Osteocyte (in vitro differentiated cells): ENCODE measurements at places on chromosomes 11 and 22. TPM values are rescaled to one million over a fixed set of nuclear protein-coding genes. Genes with fewer than 3 reads are reported as not detected.

DNA sequence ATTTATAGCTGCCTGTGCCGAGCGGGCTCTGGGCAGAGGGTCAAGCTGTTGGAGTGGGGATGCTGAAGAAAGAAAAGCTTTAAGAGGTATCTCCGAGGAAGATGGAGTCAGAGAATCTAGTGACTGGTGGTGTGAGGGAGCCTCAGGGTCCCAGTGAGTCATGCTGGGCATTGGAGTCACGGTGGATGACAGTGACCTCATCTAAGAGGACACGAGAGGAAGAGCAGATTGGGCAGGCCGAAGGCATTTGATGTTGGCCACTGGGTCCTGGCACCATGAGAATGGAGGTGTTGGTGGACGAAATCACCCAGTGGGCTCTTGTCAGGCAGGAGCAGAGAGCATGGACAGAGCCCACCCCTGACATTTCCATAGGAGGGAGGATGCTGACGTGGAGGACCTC, 68.4 kb downstream of the TBC1D22A start:
- peaks cover 15% of the 10 kb centered on the region for H3K36me3 ChIP-seq
- DNase-seq, result no peak
- H3K4me1 ChIP-seq, result peaks cover 50% of the 10 kb centered on the region

GRCh38 chr11:12195768-12196167, 85.4 kb downstream of the MICAL2 start:
- DNase-seq, result no peak
- H3K27ac ChIP-seq, result no peak overlapping the region
- no peak overlapping the region for H3K4me3 ChIP-seq
- no peaks in the 10 kb centered on the region for H3K36me3 ChIP-seq
- no peaks in the 10 kb centered on the region for H3K27me3 ChIP-seq
- peaks cover 25% of the 10 kb centered on the region for H3K4me1 ChIP-seq

GRCh38 chr11:44680982-44681597, 45.7 kb upstream of the TSPAN18 start:
- H3K36me3 ChIP-seq, result no peaks in the 10 kb centered on the region
- H3K27ac ChIP-seq, result no peak overlapping the region
- H3K4me3 ChIP-seq, result no peak overlapping the region
- H3K27me3 ChIP-seq, result peaks cover 29% of the 10 kb centered on the region

DNA sequence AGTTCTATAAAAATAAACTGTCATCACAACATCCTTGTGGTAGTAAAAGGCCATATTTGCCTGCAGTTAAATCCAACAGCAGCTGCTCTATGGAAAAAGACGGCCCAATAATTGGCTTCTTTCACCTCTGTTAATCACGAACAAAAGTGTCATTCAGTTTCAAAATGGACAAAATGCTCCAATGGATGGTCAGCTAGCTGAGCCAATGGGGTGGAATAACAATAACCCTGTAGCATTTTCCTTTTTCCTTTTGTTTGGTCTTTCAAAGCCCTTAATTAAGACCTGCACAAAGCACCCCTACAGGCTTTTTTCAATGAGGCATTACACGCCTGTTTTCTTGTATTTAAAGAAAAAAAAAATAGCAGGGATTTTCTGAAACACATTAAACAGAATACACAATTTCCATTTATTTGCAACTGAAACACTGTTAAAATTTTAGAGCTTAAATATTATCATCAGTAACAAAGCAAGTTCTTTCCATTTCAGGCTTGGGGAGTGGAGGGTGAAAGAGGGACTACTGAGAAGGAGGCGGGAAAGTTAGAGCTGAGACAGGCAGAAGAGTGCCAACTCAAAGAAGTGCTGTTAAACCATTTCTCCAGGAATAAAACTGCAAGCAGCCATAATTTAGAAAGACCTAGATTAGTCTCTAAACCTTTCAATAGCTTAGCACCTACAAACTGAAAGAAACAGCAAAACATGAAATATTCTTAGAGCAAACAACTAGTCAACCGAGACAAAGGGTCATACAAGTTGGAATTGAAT, 28.7 kb downstream of the LGR4 start:
- peak overlapping the region; percentile 80 for H3K27ac ChIP-seq
- peaks cover 33% of the 10 kb centered on the region for H3K4me1 ChIP-seq
- H3K4me3 ChIP-seq, result no peak overlapping the region
- no peak for DNase-seq
- H3K27me3 ChIP-seq, result no peaks in the 10 kb centered on the region
- peaks cover 3% of the 10 kb centered on the region for H3K36me3 ChIP-seq

DNA sequence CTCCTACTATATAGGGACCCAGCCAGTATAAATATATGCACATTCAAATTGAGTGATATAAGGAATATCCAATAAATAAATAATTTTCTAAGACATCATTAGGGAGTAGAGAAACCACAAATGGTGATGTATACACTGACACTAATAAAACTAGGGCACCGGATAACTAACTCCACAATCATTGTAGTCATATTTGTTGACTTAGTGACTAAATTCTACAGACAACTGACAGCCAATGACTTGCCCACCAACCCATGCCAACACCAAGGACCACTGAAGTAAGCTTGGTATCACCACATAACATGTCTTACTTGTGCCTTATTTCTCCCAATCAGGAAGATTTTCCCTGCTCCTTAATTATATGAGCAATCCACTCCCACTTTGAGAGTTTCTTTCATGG, 139.6 kb upstream of the TRPC6 start:
- H3K4me1 ChIP-seq, result peaks cover 14% of the 10 kb centered on the region
- no peak for DNase-seq
- H3K4me3 ChIP-seq, result no peak overlapping the region
- no peak overlapping the region for H3K27ac ChIP-seq

- no peaks in the 10 kb centered on the region for H3K4me1 ChIP-seq
- H3K36me3 ChIP-seq, result no peaks in the 10 kb centered on the region
- no peak for DNase-seq
- no peak overlapping the region for H3K27ac ChIP-seq
- no peaks in the 10 kb centered on the region for H3K27me3 ChIP-seq
Observed at GRCh38 chr11:81004576-81004975, 1563.7 kb upstream of the TENM4 start.

DNA sequence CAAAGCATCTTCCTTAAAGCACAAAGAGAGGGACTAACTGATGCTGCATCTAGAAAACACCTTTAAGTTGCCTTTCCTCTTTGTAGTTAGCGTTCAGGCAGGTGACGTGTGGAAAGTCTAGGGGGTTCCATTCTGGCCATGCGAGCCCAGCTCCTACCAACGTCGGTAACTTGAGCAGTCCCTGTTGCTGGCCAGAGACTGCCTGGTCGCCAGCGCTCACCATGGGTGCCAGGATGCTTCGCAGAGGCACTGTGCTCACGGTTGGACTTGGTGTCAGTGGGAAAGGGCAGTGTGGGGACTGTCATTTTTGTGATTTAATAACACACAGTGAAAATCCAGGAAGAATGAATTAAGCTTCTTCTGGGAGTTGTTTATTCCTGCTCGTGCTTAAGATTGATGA, 40.6 kb downstream of the PPP2R1B start:
- no peak overlapping the region for H3K4me3 ChIP-seq
- no peak for DNase-seq
- no peaks in the 10 kb centered on the region for H3K27me3 ChIP-seq
- H3K27ac ChIP-seq, result no peak overlapping the region

DNA sequence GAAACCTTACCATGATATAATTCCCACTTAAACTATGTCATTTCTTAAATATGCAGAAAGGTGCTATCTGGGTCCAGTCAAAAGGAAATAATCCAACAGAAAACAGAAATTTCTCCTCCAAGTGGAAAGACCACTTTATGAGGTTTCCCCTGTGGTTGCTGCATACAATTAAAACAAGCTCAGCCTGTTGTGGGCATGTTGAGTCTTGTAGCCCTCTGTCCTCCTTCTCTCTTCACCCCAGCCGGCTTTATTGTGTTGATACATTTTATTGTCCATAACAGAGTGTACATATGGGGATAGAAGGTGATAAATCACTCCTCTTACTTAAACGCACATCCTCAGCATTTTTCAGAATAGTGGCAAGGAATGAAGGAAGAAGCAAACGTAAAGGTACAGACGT, 126.0 kb upstream of the MTNR1B start:
- no peaks in the 10 kb centered on the region for H3K27me3 ChIP-seq
- no peaks in the 10 kb centered on the region for H3K36me3 ChIP-seq
- no peak overlapping the region for H3K4me3 ChIP-seq
- H3K4me1 ChIP-seq, result peaks cover 20% of the 10 kb centered on the region

DNA sequence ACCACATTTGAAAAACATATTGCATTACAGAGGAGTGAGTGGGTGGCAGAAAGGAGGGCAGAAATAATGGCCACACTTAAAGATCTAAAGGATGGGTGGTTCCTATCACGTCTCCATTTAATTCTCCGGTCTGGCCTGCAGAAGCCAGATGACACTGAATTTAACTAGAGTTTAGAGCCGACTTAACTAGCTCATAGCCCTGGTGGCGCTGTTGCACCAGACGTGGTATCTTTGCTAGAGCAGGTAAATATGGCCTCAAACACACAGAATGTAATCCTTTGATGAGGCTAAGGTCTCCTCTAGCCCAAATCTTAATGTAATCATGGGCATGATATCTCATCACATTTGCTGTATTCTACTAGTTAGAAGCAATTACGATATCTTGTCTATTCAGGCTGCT, 51.5 kb upstream of the GAL start:
- H3K27me3 ChIP-seq, result peaks cover 18% of the 10 kb centered on the region
- no peak overlapping the region for H3K27ac ChIP-seq
- no peaks in the 10 kb centered on the region for H3K4me1 ChIP-seq
- DNase-seq, result peak; percentile 82

DNA sequence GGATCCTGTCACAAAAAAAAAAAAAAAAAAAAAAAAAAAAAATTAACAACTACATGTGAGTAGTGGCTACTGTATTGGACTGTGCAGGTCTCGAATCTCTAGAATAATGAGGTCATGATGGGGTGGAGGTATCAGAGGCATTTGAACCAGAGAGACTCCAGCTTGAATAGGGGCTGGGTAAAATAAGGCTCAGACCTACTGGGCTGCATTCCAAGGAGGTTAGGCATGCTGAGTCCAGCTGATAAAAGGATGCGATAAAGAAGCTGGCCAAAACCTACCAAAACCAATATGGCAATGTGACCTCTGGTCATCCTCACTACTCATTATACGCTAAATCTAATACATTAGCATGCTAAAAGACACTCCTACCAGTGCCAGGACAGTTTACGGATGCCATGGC, 5.9 kb upstream of the PACSIN3 start:
- no peak overlapping the region for H3K4me3 ChIP-seq
- peaks cover 54% of the 10 kb centered on the region for H3K4me1 ChIP-seq
- H3K27ac ChIP-seq, result no peak overlapping the region
- DNase-seq, result no peak

- H3K4me3 ChIP-seq, result no peak overlapping the region
- no peak for DNase-seq
- H3K4me1 ChIP-seq, result no peaks in the 10 kb centered on the region
- H3K36me3 ChIP-seq, result no peaks in the 10 kb centered on the region
- H3K27me3 ChIP-seq, result no peaks in the 10 kb centered on the region
- no peak overlapping the region for H3K27ac ChIP-seq
Observed at GRCh38 chr11:8111636-8112035, 30.6 kb downstream of the TUB start.

GRCh38 chr11:20621679-20622078, 22.3 kb downstream of the SLC6A5 start:
- H3K4me1 ChIP-seq, result no peaks in the 10 kb centered on the region
- H3K36me3 ChIP-seq, result no peaks in the 10 kb centered on the region
- no peak overlapping the region for H3K4me3 ChIP-seq
- no peak for DNase-seq

DNA sequence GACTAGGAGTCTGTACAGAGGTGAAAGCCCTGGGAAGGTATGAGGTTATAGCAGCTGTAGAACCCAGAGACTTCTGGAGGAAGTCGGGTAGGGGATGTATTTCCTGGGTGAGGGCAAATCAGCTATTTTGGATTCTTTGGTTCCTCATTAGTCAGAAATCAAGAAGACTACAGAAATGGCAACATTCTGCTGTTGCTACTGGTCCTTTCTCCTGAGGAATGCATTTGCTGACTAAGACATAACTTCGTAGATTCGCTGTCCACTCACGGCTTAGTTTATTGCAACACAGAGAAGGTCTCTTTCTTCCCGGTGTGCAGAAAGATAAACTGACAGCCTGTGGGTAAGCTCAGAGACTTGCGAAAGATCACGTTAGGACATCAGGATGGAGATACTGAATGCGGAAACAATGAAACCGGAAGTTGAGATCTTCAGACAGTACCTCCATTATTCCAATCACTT, 25.3 kb upstream of the SESN3 start:
- no peak overlapping the region for H3K27ac ChIP-seq
- peaks cover 15% of the 10 kb centered on the region for H3K4me1 ChIP-seq
- no peak overlapping the region for H3K4me3 ChIP-seq
- H3K36me3 ChIP-seq, result no peaks in the 10 kb centered on the region
- peaks cover 17% of the 10 kb centered on the region for H3K27me3 ChIP-seq

DNA sequence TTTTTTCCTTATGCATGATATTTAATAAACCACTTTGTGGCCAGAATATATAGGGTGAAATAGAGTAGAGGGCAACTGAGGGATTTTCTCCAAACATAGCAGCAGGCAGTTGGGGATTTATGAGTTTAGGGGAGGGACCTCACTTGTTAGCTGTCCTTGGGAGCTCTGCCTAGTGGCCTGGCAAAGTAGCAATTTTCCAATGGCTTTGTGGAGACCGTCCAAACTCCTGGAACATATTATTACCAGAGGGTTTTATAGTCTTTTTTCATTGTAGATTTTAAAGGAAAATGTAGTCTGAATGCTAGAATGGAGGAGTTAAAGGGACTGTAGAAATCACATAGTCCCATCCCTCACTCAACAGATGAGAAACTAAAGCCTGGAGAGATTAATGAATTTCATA, 32.3 kb downstream of the AMOTL1 start:
- H3K27me3 ChIP-seq, result no peaks in the 10 kb centered on the region
- DNase-seq, result no peak
- peaks cover 35% of the 10 kb centered on the region for H3K36me3 ChIP-seq

GRCh38 chr22:22709719-22710445, 65.5 kb downstream of the GGTLC2 start:
- H3K27me3 ChIP-seq, result peaks cover 13% of the 10 kb centered on the region
- no peaks in the 10 kb centered on the region for H3K4me1 ChIP-seq
- DNase-seq, result peak; percentile 74
- H3K27ac ChIP-seq, result no peak overlapping the region
- H3K4me3 ChIP-seq, result no peak overlapping the region

DNA sequence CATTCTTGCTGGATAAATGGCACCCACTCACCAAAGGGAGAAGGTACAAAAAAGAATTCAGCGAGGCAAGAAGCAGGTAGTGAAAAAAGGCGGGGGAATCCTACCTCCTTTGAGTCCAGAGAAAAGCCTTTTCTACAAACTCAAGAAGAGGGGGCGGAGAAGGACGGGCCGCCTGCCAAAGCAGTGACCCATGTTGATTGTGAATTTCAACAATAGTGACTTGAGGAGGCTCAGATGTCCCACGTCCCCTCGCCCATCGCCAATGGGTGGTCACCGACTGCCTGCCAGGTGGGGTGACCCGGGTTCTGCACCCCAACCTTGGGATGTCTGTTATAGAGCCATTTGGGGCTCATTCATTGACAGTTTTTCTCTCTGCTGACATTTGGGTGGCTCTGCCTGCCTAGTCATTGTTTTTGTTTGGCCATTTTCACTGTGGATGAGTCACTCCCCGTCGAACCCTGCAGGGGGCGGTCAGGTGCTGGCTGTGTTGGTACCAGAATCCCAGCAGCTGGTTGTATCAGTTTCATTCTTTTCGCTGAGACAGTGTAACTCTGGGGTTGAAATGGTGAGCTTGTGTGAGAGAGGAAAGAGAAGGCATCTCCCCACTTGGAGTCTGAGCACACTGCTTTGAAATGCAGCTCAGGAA, 163.4 kb upstream of the NCAM1 start:
- H3K4me3 ChIP-seq, result no peak overlapping the region
- no peaks in the 10 kb centered on the region for H3K4me1 ChIP-seq
- peaks cover 5% of the 10 kb centered on the region for H3K27me3 ChIP-seq
- no peak for DNase-seq
- H3K27ac ChIP-seq, result no peak overlapping the region

ARHGEF12 gene
- total RNA-seq, result 114 and 118 TPM in 2 replicates

USH1C gene
- total RNA-seq, result not detected in 2 replicates

CCND1 gene
- 180 and 183 TPM in 2 replicates for total RNA-seq

NOX4 gene
- 19.6 and 20.1 TPM in 2 replicates for total RNA-seq

OR52E8 gene
- not detected in 2 replicates for total RNA-seq

LMO1 gene
- not detected in 2 replicates for total RNA-seq

HBG1 gene
- total RNA-seq, result not detected in 2 replicates

VPREB1 gene
- not detected in 2 replicates for total RNA-seq
